ENCODE measurements at places on chromosomes 12 and 14.

- DNase-seq: no peak
These were observed 21.8 kb upstream of the DDHD1 start for GRCh38 chr14:53174918-53175317.

DNA sequence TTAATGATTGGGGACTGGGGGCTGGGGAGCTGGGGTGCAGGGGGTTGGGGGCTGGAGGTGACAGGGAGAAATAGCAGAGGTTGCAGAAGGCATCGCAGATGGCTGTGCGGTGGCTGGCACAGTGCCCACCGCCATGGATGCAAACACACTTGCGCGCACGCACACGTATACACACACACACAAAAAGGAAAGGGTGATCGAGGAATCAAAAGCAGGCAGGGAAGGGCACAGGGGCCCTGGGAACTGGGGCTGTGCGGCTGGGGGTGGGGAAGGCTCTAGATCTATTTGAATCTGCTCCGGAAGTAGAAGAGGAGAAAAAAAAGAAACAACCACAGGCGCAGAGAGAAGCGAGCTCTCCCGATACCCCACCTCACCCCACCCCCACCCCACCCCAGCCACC is 39.4 kb downstream of the ZFHX2 start:
- peak; percentile 29 for DNase-seq

DNA sequence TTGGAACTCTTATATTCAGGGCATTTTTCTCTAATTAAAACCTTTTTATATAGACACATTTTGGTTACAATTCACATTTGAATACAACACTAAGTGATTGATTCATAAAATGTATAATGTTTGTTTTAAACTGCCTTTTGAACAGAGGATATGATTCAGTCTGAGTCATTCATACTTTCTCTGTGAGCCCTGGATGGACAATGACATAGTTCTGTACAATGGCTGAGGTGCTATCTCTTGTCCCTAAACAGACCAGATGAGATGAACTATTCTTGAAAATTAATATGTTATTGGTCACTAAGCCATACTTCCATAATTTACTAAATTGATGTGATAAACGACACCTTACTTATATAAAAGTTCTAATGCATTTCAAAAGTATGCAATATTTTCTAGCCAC is 199.7 kb upstream of the ATXN7L3B start:
- DNase-seq: no peak

- peak; percentile 87 for DNase-seq
These were observed 663 bp downstream of the PTGER2 start for GRCh38 chr14:52314595-52315354.

- no peak for DNase-seq
These were observed 6.0 kb downstream of the NYNRIN start for GRCh38 chr14:24404814-24405213.

- no peak for DNase-seq
These were observed 135.1 kb downstream of the RBM19 start for GRCh38 chr12:113831016-113831415.

DNA sequence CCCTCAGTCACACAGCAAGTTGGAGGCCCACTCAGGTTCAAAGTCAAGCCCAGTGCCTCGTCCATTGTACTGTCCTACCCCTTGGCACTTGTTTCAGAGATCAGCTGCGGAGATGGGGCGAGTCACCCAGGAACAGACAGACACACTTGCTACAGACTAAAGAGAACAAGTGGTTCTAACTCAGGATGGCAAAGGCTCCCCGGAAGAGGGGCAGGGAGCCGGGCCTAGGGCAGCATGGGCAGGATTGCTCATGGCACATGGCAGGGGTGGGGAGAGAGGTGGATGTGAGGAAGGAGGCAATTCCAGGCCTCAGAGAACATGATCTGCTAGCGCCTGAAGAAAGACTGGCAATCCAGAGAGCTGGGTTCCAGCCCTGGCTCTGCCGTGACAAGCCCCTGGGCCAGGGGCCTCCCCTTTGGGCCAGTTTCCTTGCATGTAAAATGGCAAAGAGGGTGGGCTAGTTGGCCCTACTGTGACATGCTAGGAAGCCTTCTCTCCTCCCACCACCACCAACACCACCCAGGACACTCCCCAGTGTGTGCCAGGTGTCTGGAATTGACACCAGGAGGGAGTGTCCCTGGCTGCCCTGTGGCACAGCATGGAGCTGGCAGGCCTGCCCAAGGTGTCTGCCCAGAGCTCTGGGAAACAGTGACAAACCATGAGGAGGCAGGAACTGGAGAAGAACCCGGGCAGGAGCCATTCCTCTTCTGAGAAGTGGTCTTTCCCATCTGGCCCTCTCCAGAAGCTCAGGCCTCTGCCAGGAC is 24.0 kb upstream of the IRF2BPL start:
- peak; percentile 62 for DNase-seq

DNA sequence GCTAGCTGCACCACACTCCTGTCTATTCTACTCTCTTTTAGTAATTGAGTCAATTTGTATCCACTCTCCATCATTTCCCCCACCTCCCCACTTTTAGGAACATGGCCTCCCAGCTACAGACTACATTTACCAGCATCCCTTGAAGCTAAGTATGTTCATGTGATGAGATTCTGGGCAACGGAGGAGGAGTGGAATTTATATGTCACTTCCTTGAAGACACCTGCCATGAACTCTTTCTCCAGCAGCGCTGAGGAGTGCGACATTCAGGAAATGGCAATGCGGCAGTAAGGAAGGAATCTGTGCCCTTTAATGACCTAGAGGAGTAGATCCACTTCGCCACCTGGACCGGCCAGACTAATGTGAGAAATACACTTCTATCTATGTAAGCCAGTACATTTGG is 243.7 kb upstream of the DIO2 start:
- no peak for DNase-seq

DNA sequence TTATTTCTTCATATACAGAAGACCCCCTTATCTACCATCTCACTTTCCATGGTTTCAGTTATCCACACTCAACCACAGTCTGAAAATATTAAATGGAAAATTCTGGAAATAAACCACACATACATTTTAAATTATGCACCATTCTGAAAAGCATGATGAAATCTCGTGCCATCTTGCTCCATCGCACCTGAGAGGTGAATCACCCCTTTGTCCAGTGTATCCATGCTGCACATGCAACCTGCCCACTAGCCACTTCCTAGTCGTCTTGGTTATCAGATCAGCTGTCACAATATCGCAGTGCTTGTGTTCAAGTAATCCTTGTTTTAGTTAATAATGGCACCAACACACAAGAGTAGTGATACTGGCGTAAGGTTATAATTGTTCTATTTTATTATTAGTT is 145.7 kb downstream of the C12orf42 start:
- DNase-seq: no peak

- DNase-seq: no peak
These were observed 16.9 kb downstream of the ABCB9 start for GRCh38 chr12:122949405-122949804.

DNA sequence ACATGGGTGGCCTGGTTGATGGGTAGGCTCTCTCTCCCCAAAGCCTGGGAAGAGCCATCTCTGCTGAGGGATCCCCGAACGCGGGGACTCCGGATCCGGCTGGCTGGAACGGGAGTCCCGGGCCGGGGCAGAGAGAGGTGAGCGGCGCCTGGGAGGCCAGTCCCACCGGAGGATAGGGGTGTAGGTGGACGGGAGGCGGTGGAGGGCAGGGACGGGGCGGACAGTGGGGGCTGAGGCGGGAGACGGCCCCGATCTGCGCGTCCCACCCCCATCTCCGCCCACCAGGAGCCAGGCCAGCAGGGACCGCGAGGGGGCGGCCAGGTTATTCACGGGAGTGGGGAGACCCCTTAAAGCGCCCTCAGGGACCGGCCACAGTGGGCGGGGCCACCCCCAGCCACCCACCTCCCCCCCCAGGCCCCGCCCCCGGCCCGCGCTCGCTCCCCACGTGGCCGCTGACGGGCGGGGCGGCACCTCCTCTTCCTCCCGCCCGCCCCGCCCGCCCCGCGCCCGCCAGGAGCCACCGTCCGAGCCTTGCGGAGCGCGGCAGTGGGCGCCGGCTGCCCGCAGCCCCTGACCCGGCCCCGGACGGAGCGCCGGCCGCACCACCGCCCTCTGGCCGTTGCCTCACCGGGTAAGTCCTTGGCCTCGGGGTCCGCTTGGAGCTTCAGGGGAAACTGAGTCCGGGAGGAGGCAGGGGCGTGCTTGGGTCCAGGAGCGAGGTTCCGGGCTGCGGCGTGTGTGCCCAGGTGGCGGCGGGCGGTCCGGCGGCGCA is at the start of gene INF2:
Gene INF2, plus strand, starts transcription at position 510 of the 772 bp plus-strand sequence. CDS start 11,748 bp downstream, outside the sequence.
- no peak for DNase-seq

GRCh38 chr14:65206448-65207096 is 104.3 kb upstream of the MAX start:
- DNase-seq: no peak

DNA sequence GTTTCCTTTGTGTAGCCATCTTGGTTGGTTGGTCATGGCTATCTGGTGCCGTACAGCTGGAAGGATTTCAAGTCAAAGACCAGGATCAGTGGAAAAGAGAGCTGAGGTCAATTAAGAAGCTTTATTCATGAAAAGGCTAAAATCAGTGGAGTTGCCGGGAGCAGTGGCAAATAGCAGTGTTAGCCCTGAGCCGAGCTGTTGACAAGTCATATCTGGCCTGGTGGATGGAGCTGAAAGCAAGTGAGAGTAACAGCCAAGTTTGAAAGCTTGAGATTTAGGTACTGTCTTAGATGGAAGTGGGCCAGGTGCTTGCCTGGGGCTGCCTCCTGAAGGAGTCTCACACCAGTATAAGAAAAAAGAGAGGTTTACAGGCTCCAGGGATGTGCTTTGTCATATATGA is 9.0 kb downstream of the BATF start:
- DNase-seq: no peak

DNA sequence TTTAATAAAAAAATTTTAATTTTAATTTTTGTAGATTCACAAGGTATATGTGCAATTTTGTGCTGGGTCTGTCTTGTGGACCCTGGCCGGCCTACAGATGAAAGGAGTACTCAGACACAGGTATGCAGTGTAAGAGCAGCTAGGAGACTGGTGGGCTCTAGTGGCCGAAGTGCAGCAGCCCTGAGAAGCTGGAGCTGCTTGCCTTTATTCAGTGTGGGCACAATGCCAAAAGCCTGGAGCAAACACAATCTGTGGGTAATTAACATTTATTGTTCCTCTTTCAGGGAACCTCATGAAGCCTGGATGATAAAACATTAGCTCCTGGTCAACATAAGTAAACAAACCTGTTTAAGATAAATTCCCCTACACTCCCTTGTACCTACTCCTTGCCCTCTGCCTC is 135.7 kb upstream of the SEL1L start:
- no peak for DNase-seq

DNA sequence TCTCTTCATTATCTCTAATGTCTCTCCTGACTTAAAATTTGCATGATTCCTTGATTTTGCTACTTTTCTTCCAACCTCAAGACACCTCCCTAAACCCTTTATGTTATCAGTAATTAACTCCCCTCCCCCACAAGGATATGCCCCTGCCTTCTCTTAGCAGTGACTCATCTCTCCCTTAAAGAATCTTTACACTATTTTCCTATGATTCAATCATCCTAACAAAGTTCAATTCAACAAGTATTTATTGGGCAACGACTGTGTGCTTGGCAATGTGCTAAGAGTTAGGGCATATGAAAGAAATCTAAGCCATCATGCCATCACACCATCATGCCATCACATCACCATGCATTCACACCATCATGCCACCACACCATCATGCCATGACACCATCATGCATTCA is 80.1 kb downstream of the ANO2 start:
- DNase-seq: no peak

GRCh38 chr14:100688598-100689461 is 37.9 kb upstream of the DLK1 start:
- DNase-seq: no peak

GRCh38 chr14:23439107-23439835 is 3.8 kb upstream of the MYH7 start:
- no peak for DNase-seq

GRCh38 chr14:100692859-100693558 is 33.7 kb upstream of the DLK1 start:
- DNase-seq: no peak

- DNase-seq: no peak
These were observed 42.7 kb downstream of the TMEM121 start for GRCh38 chr14:105568859-105569766.

- no peak for DNase-seq
These were observed 23.1 kb downstream of the ACVR1B start for GRCh38 chr12:51974646-51975045.

GRCh38 chr12:100058482-100059029 is 73.8 kb upstream of the ANKS1B start:
- DNase-seq: no peak

DNA sequence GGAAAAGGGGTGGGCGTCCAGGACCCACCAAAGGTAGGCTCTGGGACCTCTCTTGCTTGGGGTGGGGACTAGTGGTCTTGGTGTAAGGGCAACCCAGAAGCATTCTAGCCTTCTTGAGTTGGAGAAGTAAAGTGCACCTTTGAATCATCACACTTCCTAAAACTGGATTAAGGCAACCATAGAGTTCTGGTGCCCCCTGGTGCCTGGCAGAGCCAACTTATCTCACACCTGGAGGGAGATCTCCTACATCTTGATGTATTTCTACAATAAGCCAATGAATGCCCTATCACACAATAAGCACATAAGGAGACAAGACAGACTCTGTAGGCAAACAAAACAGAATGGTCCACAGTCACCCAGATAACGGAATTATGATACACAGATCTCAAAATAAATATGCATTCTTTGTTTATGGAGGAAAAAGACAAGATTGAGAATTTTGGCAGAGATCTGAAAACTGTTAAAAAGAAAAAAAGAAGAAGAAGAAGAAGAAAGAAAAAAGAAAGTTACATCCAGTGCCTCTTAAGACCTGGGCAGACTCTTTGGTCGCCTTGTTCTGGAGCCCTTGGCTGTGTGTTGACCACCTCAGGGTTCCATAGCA is 95.9 kb upstream of the PPP2R5C start:
- peak; percentile 86 for DNase-seq

DNA sequence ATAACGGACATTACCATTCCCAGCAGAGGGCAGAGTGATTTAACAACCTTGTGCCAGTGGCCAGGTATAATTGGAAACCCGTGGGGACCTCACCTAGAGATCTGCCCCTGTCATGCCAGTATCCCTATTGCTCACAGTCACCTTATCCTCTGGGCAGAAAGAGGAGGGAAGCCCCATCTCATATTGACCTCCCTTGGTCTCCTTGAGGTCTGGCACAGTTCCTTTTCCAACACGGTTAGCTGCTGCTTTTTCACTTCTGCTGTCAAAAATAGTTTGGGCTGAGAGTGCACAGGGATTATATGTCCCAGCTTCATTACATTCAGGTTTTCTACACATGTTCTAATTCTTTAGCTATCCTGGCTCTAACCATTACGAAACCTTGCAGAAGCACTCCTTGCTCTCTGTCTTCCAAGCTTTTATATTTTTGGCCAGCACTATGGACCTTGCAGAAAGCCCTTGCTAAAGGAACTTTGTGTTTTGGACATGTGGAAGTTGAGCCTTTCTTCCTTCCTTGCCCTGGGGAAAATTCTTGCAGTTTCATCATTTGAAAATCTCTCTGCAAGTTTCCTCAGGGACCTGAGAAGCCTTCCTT is 111.7 kb upstream of the MIS18BP1 start:
- DNase-seq: no peak

- DNase-seq: no peak
These were observed 77.7 kb upstream of the GNPNAT1 start for GRCh38 chr14:52868911-52869618.

DNA sequence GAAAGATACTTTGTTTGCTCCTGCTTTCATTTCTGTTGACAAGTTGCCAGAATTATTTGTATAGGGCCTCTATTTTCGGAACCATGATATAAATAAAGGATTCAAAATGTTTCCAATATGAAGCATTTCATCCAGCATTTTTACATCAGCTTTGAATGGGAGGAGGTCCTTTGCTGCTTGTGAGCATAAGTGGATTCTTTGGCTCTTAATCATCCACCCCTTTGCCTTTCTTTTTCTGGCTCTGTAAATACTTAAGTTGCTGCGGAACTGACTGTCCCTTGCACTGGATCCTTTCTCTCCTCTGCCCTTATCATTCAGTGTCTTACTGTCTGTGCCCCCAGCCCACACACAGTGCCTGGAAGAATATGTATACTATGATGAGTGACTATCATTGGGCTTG is 357.3 kb upstream of the RGS6 start:
- no peak for DNase-seq

Measured in posterior cingulate gyrus (tissue), 11 donors.